ENCODE measurements at places on chromosomes 1 and 21. TPM values are rescaled to one million over a fixed set of nuclear protein-coding genes. Genes with fewer than 3 reads are reported as not detected.
A peak's percentile ranks its signal among the peaks of the same experiment; 100 is the strongest.

- no peak for DNase-seq
These were observed 63.9 kb downstream of the KCNK2 start for GRCh38 chr1:215146240-215146975.

GRCh38 chr1:176884911-176885310 is 279.6 kb downstream of the ASTN1 start:
- no peak for DNase-seq

Gene NHLH1
- total RNA-seq: 0.15 TPM

- DNase-seq: peak; percentile 78
These were observed 3.0 kb upstream of the MDM4 start for GRCh38 chr1:204513117-204513716.

DNA sequence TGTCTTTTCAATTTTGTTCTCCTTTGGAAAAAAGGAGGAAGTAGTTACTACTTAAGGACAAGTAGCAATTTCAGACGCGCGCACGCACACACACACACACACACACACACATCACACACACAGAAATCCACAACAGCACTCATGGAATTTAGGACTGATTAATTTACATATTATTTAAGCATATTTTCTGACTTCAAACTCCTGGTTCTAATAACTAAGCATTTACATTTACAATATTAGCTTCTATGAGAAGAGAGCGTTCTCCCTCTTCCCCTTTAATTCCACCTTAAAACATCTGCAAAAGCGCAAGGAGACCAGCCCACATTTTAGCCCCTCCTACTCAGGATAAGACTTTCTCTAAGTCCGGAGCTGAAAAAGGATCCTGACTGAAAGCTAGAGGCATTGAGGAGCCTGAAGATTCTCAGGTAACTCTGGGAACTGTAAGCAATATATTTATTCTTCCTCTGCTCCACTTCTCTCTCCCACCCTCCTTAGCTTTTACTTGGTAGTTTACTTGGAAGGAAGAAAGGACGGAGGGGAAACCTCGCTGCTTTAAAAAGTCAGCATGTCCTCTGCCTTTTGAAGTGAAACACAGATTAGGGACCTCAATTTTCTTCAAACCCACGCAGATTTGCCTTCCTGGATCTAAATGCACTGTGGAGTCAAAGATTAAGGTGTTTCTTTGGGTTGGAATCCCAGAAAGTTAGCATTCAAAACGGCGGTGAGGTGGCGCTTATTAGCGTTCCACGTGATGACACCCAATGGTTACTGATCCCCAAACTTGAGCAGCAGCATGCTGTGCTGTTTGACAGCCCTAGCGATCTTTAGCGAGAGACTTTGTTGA is at the start of gene PLA2G4A:
Gene PLA2G4A, plus strand, starts transcription at position 339 of the 844 bp plus-strand sequence. CDS start 25,406 bp downstream, outside the sequence.
- peak; percentile 69 for DNase-seq

Gene THRAP3
- 81.0 TPM for total RNA-seq

DNA sequence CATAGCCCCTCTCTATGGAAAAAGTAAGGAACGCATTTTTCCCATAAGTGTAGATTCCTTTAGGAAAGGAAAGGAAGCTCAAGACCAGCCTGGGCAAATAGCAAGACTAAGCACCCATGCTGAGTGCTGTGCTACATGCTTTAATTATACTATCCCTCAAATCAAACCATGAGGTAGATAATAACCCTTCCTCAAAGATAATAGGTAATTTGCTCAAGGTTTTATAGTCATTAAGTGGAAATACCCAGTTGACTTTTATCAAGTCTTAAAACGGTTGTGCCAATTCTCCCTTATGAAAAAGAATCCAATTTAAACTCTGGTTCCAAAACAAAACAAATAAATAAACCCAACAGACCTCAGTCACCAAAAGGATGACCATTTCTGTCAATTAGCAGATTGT is 3.4 kb downstream of the KIAA0319L start:
- DNase-seq: no peak

DNA sequence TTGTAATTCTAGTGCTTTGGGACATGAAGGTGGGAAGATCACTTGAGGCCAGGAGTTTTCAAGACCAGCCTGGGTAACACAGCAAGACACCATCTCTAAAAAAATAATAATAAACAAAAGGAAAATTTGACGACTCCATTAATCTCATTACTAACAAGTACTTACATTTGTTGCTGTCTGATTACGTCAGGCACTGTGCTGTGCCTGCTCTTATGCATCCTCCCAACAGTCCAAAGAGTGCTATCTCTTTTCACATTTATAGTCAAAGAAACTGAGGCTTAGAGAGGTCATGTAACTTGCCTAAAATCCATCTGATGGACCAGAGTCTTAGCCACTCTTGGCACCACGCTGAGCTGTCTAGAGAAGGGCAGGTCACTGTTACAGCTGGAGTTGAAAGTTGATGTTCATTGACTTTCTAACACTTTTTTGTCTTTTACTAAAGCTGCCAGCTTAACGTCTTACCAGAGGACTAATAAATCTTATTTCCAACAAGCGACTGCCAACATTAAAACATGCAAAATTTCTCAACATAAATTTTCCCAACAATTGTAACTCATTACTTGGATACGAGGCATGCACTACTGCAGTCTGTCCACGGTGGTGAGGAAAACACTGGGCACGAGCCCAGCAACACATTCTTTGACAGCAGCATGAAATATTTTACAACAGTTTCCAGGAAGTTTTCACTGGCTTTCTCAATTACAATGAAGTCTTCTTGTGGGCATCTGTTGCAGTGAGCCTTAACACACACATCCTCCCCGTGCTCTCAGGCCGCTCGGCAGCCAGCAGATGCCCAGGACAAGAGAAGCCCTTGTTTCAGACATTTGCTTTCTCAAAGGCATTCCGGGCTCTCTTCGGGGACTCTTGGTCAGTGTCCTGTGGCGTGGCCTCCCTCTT is 262.9 kb upstream of the PROX1 start:
- no peak for DNase-seq

DNA sequence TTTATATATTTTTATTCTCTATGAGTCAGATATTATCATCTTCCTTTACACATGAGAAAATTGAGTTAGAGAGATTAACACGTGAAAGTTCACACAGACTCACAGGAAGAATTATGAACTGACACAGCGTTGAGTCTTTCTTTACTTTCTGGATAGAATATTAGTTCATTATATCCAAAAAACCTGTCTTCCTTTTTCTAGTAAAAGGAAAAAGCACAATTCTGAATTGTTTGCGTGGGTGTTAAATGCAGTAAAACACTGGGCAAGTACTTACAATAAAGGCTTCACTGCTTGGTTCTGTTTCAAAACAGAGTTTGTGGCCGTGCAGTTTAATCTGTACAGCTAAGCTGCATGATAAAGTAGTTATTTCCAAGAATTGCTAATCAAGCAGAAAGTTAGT is 10.8 kb downstream of the MAGI3 start:
- DNase-seq: no peak

DNA sequence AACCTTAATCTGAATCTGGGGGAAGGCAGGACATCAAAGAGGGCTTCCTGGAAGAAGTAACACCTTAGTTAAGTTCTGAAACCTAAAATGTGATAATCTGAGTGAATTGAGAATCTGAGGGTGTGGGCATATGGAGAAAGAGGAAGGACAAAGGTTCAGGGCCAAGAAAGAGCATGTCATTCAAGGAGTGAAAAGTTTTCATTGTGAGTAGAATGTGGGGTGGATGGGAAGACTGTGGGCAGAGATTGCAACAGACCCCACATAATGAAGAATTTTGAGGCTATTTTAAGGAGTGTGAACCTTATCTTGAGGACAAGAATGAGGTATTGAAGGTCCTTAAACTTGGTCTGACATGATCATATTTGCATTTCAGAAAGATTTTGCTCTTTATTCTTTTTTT is 227.2 kb downstream of the PTGER3 start:
- DNase-seq: no peak

GRCh38 chr1:192787914-192788585 is 20.8 kb upstream of the RGS2 start:
- no peak for DNase-seq

Gene MPL
- 0.65 TPM for total RNA-seq

Gene MAN1C1
- 20.4 TPM for total RNA-seq

Gene WNT2B
- total RNA-seq: 11.8 TPM

DNA sequence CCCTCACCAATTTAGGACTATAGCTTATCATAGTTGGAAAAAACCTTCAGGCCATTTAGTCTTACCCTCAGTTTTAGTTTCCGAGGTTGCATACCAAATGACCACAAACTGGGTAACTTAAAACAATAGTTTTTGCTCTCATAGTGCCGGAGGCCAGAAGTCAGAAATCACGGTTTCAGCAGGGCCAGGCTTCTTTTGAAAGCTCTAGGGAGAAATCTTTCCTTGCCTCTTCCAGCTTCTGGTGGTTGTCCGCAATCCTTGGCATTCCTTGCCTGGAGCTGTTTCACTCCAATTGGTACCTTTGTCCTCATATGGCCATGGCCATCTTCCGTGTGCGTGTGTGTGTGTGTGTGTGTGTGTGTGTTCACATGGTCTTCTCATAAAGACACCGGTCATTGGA is 12.4 kb upstream of the PLXNA2 start:
- DNase-seq: no peak

DNA sequence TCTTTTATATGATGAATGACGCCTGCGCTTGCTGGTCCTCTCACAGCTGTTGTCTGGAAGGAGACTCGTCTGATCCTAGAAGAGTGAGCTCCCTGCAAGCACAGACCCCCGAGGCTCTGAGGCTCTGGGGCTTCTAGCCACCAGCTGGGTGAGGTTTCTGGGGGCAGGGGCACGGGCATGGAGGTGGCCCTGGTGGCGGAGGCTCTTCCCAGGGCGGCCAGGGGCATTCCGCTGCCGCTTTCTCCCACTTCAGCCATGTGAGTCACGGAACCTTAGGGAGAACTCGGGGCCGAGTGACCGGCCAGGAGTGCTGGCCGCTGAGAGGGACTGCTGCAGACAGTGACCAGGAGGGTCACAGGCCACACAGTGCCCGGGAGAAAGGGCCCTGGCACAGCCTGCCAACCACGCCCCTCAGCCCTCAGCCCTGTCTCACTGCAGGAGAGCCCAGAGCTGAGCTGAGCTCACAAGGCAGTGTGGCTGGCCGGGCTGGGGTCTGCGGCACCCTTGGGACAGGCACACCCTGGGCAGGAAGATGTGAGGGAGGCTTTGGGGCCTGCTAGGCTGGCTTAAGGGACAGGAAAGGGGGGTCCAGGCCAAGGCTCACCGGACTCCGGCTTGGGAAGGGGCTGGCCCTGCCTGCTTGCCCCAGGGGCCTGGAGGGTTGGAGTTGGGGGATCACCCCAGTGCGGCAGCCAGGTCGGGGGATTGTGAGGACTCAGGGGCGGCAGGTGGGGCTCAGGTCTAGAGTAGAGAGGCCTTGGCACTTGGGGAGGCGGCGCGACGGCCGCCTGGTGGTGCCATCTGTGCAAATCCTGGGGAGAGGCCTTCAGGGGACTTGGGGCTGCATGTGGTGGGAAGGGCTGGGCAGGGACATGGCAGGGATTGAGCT is 35.7 kb downstream of the MORN1 start:
- peak; percentile 37 for DNase-seq

Gene FAM229A
- total RNA-seq: 9.7 TPM

- no peak for DNase-seq
These were observed 2.1 kb downstream of the FBLIM1 start for GRCh38 chr1:15760520-15761211.

DNA sequence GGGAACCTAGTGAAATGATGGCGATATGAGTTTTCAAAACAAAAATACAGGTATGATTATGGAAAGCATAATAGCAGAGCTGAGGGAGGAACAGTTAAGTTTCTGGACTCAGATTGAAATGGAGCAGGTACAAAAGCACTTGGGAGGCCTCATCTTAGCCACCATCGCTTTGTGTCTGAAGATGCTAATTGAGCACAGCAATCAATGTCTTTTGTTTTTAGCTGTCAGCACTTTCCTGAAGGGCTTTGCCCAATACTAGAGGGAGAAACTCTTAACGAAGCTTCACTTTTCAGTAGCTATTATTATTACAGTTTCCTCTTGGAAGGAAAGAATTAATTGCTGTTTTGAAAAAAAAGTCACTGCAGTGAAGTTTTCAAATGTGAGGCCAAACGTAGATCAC is 348.7 kb downstream of the RWDD3 start:
- no peak for DNase-seq

DNA sequence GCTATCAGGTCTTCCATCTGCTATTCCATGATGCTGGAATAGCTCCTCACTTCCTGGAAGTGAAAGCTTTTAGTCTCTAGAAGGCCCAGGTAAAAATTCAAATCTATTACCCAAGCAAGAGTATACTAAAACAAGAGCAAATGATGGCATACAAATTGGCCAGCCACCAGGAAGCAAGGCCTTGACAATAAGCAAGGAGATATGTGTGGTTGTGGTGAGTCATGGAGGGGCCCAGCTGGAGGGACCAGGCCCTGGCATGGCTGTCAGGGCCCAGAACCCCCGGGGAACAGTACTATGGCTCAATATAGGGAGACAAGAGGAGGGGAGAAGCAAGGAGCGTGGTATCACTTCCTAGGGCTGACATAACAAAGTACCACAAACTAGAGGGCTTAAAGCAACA is 358.7 kb downstream of the RRAGC start:
- no peak for DNase-seq

DNA sequence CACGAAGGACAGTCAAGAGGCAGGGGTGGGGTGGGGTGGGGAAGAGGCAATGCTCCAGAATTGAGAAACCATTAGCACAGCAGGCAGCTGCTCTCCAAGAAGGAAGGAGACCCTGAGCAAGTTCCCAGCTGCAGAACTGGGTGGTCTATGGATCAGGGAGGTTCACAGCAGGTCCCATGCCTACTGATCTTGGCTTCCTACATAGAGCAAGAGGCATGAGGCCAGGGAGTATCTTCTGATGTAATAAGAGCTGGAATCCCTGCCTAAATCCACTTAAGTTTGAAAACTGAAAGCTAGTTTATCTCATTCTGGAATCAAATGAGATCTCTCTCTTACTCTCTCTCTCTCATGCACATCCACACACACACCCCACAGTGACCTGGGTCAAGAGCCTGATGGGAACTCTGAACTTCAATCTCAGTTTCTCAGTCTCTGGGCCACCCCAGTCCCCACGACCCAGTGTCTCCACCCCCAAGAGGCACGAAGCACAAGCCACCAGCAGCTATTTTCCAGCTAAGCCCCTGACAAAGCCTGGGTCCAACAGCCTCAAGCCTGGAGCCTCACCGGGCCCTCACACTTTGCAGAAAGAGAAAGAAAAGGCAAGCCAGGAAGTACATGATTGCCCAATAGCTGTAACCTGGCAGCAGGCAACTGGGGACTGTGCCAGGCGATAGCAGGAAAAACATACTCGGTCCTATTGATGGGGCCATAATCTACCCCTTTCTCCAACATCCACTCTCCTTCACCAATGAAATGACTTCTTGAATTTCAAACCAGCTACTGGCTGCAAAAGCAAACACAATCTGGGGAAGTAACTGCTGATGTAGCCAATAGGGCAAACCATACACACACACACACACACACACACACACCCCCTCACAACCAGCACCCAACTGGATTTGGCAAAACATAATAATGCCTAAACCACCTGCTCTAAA is 2.2 kb downstream of the NUAK2 start:
- peak; percentile 86 for DNase-seq

GRCh38 chr1:70265946-70266345 is 44.8 kb downstream of the SRSF11 start:
- no peak for DNase-seq

GRCh38 chr1:202599669-202600431 is 110.4 kb downstream of the SYT2 start:
- peak; percentile 61 for DNase-seq

DNA sequence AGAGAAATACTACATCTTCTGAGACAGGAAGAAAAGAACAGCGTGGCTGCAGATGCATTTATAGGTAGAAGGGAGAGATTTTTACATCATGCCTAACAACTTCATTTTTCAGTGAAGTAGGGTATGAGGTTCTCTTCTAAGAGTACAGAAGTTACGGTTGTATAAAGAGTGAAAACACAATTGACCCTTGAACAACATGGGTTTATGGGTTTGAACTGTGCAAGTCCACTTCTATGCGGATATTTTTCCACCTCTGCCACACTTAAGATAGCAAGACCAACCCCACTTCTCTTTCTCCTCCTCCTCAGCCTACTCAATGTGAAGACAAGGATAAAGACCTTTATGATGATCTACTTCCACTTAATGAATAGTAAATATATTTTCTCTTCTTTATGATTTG is 64.5 kb downstream of the RPAP2 start:
- DNase-seq: no peak

All from lower lobe of right lung (tissue), 2 donors.